Stimulated activated CD4-positive, alpha-beta T cell treated with anti-CD3 and anti-CD28 coated beads, Interleukin-1b, Interleukin-23, amount 100 ng/mL, for 4 hours (primary cell): ENCODE measurements at places on chromosomes 16 and 17.

DNA sequence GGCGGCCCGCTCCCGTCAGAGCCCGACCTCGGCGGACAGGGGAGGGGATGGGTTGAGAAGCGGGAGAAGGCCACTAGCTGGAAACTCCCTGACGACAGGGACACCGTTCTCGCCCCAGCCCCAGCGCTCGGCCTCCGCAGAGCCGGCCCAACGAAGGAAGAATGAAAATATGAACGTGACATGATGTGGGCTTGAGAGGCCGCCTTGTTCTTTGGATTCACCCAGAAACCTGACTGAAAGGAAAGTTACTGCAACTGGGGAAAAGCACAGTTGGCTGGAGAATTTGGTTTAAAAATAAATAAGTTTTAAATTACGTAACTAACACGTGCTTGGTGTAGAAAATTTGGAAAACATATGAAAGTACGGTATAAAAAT, 21.1 kb downstream of the NPTX1 start:
- no peak for DNase-seq

DNA sequence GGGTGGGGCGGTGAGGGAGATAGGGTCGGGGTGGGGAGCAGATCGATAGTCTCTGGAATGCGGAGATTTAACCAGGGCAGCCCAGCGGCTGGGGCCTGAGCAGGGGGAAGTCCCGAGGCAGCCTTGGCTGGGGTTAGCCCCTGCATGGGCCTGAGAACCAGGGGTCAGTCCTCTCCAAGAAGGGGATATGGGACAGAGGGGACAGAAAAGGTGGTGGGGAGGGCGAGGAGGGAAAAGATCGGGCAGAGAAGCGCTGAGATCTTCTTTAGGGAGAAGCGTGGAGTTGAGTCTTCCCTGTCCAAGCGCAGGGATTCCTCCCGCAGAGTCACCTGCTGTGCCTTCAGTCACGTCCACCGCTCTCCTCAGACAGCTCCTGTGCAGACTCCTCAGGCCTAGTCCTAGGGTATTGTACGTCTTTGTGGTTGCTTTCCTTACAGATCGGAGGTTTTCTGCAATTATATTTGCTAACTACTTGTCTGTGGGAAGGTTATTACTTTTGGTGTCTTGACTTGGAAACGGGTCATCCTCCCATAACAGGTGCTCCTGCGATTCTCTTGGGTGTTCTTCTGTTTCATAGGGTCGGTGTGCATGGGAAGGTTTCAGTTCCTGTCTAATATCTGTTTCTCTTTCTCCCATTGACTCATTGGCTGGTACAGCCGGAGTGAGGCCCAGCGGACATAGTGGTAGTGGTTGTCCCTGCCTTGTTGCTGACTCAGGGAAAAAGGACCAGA, 952 bp downstream of the CD300A start:
- DNase-seq = no peak

DNA sequence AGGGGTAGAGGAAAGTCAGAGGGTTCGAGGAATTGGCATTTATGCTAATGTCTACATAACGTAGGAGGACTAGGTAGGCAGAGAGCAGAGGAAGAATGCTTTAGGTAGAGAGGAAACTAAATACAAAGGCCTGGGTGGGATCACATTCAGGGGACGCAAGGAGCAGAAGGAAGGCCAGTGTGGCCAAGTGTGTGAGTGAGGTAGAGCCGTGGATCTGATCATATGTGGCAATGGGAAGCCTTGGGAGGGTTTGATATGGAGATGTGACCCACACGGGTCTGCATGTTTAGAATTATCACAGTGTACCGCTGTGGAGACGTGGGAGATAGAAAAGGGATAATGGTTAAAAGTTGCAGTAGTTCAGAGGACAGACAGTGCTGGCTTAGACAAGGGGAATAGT, 43.1 kb downstream of the HLF start:
- DNase-seq = no peak

GRCh38 chr17:3603870-3604259, 5.3 kb downstream of the TRPV1 start:
- no peak for DNase-seq

DNA sequence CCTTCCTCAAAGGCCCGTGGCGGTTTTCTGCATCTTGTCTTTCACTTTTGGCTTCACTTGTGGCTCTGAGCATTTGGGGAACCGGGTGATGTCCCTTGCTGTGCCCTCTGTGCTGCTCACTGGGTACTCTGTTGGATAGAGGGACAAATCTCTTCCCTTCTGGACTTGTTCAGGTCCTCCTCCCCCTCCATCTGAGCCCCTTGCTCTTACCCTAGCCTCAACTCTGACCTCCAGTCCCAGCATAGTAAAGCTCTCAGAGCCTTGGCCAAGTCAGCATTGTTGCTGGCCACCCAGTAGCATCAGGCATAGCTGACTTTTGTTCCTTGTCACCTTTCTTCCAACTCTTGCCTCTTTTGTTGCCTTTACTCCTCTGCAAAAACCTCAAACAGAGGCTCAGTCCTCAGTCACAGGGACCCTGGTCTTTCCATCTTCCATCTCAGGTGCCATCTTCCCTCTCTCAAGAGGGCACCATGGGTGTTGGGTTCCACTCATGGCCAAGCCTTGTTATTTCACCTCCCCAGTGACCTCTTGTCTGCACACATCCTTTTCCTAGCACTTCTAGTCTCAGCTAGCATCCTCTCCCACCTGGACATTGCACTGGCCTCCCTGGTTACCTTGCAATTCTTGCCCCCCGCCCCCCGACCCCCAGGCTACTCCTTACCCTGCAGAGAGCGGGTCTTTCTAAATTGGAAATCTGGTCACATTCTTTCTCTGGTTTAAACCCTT, 393 bp upstream of the PSMB10 start:
- no peak for DNase-seq

GRCh38 chr16:1923299-1924034, 5.3 kb upstream of the HS3ST6 start:
- DNase-seq = no peak

GRCh38 chr17:16975277-16975651, 3.3 kb upstream of the TNFRSF13B start:
- no peak for DNase-seq
